Activated CD8-positive, alpha-beta memory T cell treated with anti-CD3 and anti-CD28 coated beads, Interleukin-2, amount 10 ng/mL, durations not matched to agents 7 days and 5 days (primary cell): ENCODE measurements at places on chromosomes 16 and 17. TPM values are rescaled to one million over a fixed set of nuclear protein-coding genes. Genes with fewer than 3 reads are reported as not detected.
A peak's percentile ranks its signal among the peaks of the same experiment; 100 is the strongest.

RNF135 gene
- total RNA-seq, result 9.5 TPM

CCDC154 gene
- total RNA-seq, result 2.9 TPM

DPEP2 gene
- total RNA-seq, result 4.7 TPM

TRPV3 gene
- 0.41 TPM for total RNA-seq

GRCh38 chr17:33233811-33234177 lies 59.3 kb downstream of the ASIC2 start:
- H3K27me3 ChIP-seq, result no peaks in the 10 kb centered on the region
- no peak for DNase-seq
- H3K27ac ChIP-seq, result no peak overlapping the region
- H3K4me1 ChIP-seq, result no peaks in the 10 kb centered on the region

- H3K4me3 ChIP-seq, result peak overlapping the region; percentile 87
- peak; percentile 65 for DNase-seq
- peaks cover 13% of the 10 kb centered on the region for H3K36me3 ChIP-seq
- H3K27me3 ChIP-seq, result no peaks in the 10 kb centered on the region
- H3K4me1 ChIP-seq, result peaks cover 37% of the 10 kb centered on the region
Measured at GRCh38 chr17:60077672-60078519, 825 bp downstream of the HEATR6 start.

GRCh38 chr17:40343219-40344119 lies 21.1 kb downstream of the GJD3 start:
- H3K4me1 ChIP-seq, result peaks cover 78% of the 10 kb centered on the region
- H3K27me3 ChIP-seq, result no peaks in the 10 kb centered on the region
- DNase-seq, result no peak
- H3K27ac ChIP-seq, result no peak overlapping the region
- H3K4me3 ChIP-seq, result peak overlapping the region; percentile 11

DNA sequence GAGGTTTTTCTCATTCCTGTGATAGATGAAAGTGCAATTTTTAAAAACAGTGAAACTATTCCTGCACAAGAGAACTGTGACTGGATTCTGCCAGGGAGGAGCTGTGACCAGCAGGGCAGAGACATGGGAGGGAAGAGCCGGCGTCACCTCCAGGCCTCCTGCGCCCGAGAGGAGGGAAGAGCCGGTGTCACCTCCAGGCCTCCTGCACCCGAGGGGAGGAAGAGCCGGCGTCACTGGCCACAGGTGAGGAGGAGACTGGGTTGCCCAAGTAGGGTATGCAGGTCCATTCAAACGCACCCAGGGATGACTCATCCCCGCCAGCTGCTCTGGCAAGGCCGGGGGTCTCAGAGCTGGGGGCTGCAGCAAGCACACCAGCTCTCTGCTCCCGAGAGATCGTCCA lies 56.7 kb downstream of the METRNL start:
- no peak overlapping the region for H3K4me3 ChIP-seq
- no peak overlapping the region for H3K27ac ChIP-seq
- peaks cover 54% of the 10 kb centered on the region for H3K27me3 ChIP-seq
- DNase-seq, result no peak
- H3K4me1 ChIP-seq, result peaks cover 3% of the 10 kb centered on the region

GRCh38 chr17:29401258-29401657 lies 11.1 kb downstream of the TAOK1 start:
- H3K36me3 ChIP-seq, result peaks cover 38% of the 10 kb centered on the region
- H3K27me3 ChIP-seq, result no peaks in the 10 kb centered on the region
- H3K4me3 ChIP-seq, result no peak overlapping the region
- no peak overlapping the region for H3K27ac ChIP-seq
- no peak for DNase-seq

DNA sequence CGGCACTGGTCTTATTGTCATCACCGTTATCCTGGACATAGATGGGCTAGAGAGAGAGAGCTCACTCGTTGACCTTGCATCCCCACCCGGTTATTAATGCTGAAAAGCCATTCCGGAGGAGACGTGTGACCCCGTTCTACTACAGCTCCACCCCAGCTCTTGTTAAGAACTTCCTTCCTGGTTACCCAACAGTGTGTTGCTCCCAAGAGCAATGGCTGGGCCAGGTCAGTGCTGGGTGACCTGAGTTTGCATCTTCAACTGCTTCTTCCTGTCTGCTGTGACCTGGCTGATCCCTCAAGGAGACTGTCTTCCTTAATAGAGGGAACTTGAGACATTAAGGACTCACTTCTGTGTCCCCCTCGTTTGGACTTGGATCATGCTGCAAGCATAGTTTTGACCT lies 96.1 kb upstream of the SDK2 start:
- no peak overlapping the region for H3K27ac ChIP-seq
- H3K4me1 ChIP-seq, result no peaks in the 10 kb centered on the region
- no peak for DNase-seq
- H3K27me3 ChIP-seq, result peaks cover 3% of the 10 kb centered on the region
- no peak overlapping the region for H3K4me3 ChIP-seq

GRCh38 chr16:57754354-57755060 lies 18.9 kb downstream of the KATNB1 start:
- no peak overlapping the region for H3K27ac ChIP-seq
- H3K4me1 ChIP-seq, result peaks cover 12% of the 10 kb centered on the region
- DNase-seq, result no peak
- H3K27me3 ChIP-seq, result no peaks in the 10 kb centered on the region
- no peaks in the 10 kb centered on the region for H3K36me3 ChIP-seq

DNA sequence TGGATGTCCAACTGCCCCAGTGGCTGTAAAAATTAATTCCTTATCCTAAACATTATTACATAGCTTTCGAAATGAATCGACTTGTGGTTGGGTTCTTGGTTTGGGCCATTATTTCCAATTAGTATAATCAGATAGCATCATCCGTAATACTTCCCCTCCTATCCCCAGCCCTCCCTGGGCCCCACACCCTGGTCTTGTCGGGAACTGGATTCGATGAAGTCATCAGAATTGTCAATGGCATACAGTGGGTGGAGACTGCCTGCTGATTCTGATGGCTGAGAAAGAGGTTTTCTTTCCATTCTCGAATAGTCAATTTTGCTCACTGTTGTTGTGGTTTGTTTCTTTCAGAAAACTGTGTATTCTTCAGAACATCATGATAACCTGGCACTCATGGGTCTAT lies 395.1 kb downstream of the SEC14L1 start:
- H3K36me3 ChIP-seq, result no peaks in the 10 kb centered on the region
- H3K27me3 ChIP-seq, result peaks cover 35% of the 10 kb centered on the region
- no peak for DNase-seq

GRCh38 chr17:68737761-68738443 lies 136.7 kb upstream of the FAM20A start:
- H3K27me3 ChIP-seq, result peaks cover 32% of the 10 kb centered on the region
- H3K4me1 ChIP-seq, result no peaks in the 10 kb centered on the region
- no peak overlapping the region for H3K27ac ChIP-seq
- no peak overlapping the region for H3K4me3 ChIP-seq
